Natural killer cell treated with Interleukin-12 subunit alpha and Interleukin-12 subunit beta and Interleukin-15 and Interleukin-18, amount 100 ng/mL, for 72 hours (primary cell): ENCODE measurements at places on chromosomes 6 and 20. TPM values are rescaled to one million over a fixed set of nuclear protein-coding genes. Genes with fewer than 3 reads are reported as not detected.

DNA sequence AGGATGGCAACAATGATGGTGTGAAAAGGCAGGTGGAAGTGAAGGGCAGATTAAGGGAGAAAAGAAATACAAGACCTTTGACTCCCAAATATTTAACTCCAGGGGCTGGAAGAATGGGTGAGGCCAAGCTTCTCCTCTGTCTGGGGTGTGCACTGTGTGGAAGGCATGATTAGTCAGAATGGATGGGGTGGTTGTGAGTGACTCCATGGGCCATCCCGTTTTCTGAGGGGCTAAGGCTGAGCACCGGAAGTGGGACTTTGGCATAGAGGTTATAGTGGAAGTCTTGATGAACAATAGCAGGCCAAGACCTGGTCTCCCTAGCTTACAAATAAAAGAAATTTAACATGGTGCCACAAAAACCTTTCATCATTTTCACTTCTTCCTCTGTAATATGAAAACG lies 12.1 kb downstream of the E2F3 start:
- H3K4me3 ChIP-seq: no peak overlapping the region
- H3K4me1 ChIP-seq: peaks cover 72% of the 10 kb centered on the region
- H3K36me3 ChIP-seq: peaks cover 11% of the 10 kb centered on the region

DNA sequence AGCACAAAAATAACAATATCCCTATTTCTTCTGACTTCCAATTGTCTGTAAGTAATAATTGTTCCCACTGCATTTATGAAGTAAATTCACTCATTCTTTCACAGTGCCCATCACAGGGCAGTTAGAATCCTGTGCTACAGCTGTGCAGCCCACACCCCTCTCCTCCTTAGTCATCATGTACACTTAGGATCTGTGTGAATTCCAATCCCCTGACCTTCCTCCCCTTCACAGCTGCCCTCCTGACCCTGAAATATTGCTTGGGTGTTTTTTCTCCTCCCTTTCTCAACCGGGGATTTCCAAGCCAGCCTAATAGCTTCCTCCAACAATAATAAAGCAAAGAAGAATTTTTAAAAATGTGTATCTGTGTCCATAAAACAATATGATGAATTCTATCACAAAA lies 91.5 kb upstream of the BEND6 start:
- H3K27ac ChIP-seq: no peak overlapping the region
- DNase-seq: no peak
- H3K4me1 ChIP-seq: no peaks in the 10 kb centered on the region
- peaks cover 6% of the 10 kb centered on the region for H3K27me3 ChIP-seq

DNA sequence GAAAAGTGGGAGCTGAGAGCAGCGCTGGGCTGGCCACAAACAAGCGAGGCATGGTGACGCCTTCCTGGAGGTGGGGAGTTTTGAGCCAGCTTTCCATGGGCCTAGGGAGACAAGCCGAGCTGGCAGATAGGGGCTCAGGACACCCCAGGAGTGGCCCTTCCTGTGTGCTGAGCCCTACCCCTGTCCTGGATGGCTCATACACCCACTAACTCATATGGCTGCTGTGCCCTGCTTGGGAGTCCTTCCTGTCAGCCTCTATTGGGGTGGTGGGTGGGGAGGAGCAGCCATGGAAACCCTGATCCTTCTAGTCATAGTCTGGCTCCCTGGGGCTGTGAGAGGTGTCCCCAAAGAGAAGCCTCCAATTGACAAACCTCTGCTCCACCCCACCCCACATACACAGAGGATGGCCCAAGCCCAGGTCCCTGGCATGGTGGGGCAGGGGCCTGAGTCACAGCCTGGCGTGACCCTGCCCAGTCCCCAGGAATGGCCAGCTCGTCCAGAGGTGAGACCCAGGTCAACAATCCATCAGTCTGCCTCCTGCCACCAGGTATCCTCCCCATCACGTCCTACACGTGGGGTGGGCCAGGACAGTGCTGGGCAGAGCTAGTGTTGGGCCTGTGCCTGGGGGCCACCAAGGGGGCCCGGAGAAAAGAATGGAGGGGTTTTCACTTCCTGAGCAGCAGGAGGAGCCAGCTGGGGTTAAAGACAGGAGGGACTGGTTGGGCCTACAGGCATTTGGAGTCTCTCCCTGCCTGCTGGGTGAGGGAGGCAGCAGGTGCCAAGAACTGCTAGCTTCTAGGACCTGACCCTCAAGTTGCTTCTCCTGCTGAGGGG lies 52.2 kb downstream of the MRPL14 start:
- peaks cover 17% of the 10 kb centered on the region for H3K27me3 ChIP-seq
- peak overlapping the region; percentile 89 for H3K27ac ChIP-seq
- no peak for DNase-seq
- H3K36me3 ChIP-seq: no peaks in the 10 kb centered on the region
- peaks cover 16% of the 10 kb centered on the region for H3K4me1 ChIP-seq

- H3K4me1 ChIP-seq: no peaks in the 10 kb centered on the region
- no peaks in the 10 kb centered on the region for H3K36me3 ChIP-seq
- H3K27me3 ChIP-seq: no peaks in the 10 kb centered on the region
- no peak overlapping the region for H3K4me3 ChIP-seq
- DNase-seq: no peak
- H3K27ac ChIP-seq: peak overlapping the region; percentile 25
Measured at GRCh38 chr6:35635601-35636597, 52.8 kb downstream of the FKBP5 start.

GRCh38 chr6:115914098-115914497 lies 146.6 kb downstream of the FRK start:
- no peak for DNase-seq
- H3K4me3 ChIP-seq: no peak overlapping the region
- no peak overlapping the region for H3K27ac ChIP-seq
- no peaks in the 10 kb centered on the region for H3K36me3 ChIP-seq
- peaks cover 6% of the 10 kb centered on the region for H3K27me3 ChIP-seq
- no peaks in the 10 kb centered on the region for H3K4me1 ChIP-seq

Gene GMDS
- total RNA-seq: 39.4 TPM
